ENCODE measurements at places on chromosomes 3 and 15. TPM values are rescaled to one million over a fixed set of nuclear protein-coding genes. Genes with fewer than 3 reads are reported as not detected.

The B3GALNT1 gene
- total RNA-seq: 19.6 TPM

- peaks cover 19% of the 10 kb centered on the region for H3K27me3 ChIP-seq
- DNase-seq: no peak
- no peak overlapping the region for H3K27ac ChIP-seq
- H3K4me1 ChIP-seq: no peaks in the 10 kb centered on the region
- H3K4me3 ChIP-seq: no peak overlapping the region
These were observed 48.1 kb downstream of the PLCL2 start for GRCh38 chr3:16932877-16933276.

DNA sequence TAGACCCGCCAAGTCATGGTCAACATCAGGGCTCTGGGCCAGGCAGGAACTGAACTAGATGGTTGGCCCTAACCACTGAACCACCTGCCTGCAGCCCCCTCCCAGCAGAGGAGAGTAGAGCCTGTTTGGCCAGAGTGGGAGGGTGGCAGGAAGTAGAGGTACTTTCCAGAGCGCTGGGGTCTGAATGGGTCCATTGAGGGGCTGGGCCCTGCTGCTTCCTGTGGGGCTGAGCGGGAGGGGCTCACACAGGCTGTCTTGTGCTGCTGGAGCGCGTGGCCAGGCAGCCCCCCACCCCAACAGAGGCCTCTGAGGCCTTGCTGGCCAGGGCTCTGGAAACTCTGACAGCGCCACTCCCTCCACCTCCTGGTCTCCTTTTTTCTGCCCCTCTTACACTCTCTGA, 17.4 kb downstream of the CSPG4 start:
- peak overlapping the region; percentile 59 for H3K27ac ChIP-seq
- H3K4me1 ChIP-seq: peaks cover 26% of the 10 kb centered on the region
- peaks cover 11% of the 10 kb centered on the region for H3K27me3 ChIP-seq
- no peak overlapping the region for H3K4me3 ChIP-seq

The CA12 gene
- 4.7 TPM for total RNA-seq

- no peak overlapping the region for H3K27ac ChIP-seq
- no peak overlapping the region for H3K4me3 ChIP-seq
- H3K27me3 ChIP-seq: no peaks in the 10 kb centered on the region
These were observed 38.4 kb downstream of the HHLA2 start for GRCh38 chr3:108334701-108335100.

GRCh38 chr3:63056932-63057331, 181.7 kb upstream of the CADPS start:
- H3K27ac ChIP-seq: no peak overlapping the region
- peaks cover 3% of the 10 kb centered on the region for H3K4me1 ChIP-seq
- DNase-seq: no peak
- peaks cover 12% of the 10 kb centered on the region for H3K27me3 ChIP-seq
- no peaks in the 10 kb centered on the region for H3K36me3 ChIP-seq
- no peak overlapping the region for H3K4me3 ChIP-seq

- H3K36me3 ChIP-seq: no peaks in the 10 kb centered on the region
- no peak for DNase-seq
- H3K4me1 ChIP-seq: peaks cover 35% of the 10 kb centered on the region
- H3K27ac ChIP-seq: no peak overlapping the region
- H3K4me3 ChIP-seq: no peak overlapping the region
These were observed 40.4 kb downstream of the DNAJB8 start for GRCh38 chr3:128426128-128426921.

- H3K27ac ChIP-seq: no peak overlapping the region
- H3K4me3 ChIP-seq: no peak overlapping the region
- H3K27me3 ChIP-seq: no peaks in the 10 kb centered on the region
- H3K36me3 ChIP-seq: no peaks in the 10 kb centered on the region
- no peak for DNase-seq
These were observed 124.5 kb upstream of the TBL1XR1 start for GRCh38 chr3:177321819-177322218.

DNA sequence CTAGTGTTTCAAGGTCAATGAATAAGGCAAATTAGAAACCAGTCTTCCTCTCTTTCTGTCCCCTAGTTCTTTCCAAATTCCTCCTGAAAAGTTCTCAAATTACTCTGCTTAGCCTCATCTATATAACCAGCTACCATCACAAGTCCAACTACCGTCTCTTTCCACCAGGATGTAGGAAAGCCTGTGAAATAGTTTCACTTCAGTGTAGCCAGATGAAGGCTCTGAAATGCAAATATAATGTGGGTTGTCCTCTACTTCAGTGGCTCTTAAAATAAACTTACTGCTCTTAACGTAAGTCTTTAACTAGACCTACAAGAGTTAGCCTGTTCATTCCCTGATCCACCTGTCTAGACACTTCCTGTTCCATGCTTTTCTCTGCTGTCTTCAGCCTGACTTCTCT, 827.7 kb downstream of the ROBO1 start:
- no peaks in the 10 kb centered on the region for H3K4me1 ChIP-seq
- no peak for DNase-seq
- no peaks in the 10 kb centered on the region for H3K27me3 ChIP-seq
- H3K4me3 ChIP-seq: no peak overlapping the region

Data from type B pancreatic cell (in vitro differentiated cells).